ENCODE measurements at places on chromosomes 2 and 18.

GRCh38 chr2:136765256-136766072 is at the start of gene THSD7B:
Gene THSD7B, plus strand, starts transcription at chr2:136765545. Its CDS starts 116,634 bp downstream, at chr2:136882179.
- no peak for DNase-seq

DNA sequence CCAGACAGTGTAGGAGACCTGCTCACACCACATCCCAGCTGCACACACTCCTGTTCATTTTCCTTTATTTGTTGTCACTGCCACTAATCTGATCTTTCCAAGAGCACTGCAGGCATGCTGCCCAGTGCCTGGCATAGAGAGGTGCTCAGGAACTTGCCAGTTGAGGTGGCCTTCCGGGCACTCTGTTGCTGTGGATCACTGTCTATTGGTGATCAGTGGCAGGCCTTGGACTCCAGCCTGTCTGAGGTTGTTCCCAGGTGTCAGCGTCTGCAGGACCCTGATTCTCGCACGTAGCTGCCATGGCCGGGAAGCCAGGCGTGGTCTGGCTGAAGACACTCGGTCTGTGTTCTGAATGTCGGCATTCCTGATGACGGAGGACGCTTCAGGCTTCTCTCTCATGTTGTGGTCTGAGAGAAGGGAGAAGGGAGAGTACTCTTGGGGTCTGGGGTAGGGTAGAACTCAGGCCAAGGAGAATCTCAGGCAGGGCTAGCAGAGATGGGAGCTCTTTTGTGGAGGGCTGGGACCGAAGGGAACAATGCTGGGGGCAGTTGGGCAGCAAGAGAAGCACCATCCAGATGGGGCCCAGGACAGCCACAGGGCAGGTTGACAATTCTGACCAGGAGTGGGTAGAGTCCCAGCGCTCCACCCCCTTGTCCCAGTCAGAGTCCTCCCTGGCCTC is 240.9 kb downstream of the MYCN start:
- DNase-seq = no peak

DNA sequence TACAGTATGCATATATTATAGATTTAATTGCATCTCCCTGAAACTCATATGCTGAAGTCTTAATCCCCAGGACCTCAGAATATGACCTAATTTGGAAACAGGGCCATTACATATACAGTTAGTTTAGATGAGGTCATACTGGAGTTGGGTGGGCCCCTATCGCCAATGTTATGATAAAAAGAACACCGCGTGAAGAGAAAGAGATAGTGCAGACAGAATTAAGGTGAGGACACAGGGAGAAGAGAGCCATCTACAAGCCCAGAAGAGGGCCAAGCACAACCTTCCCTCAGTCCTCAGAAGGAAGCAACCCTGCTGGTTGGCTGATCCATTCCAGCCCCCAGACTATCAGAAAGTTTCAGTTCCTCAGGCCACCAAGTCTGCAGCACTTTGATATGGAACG is 311.9 kb upstream of the RAB6C start:
- no peak for DNase-seq

GRCh38 chr2:189762551-189763298 is at the start of gene OSGEPL1:
Gene OSGEPL1, minus strand, starts transcription at chr2:189762792. Its CDS starts 1,152 bp downstream, at chr2:189761640.
- DNase-seq = peak; percentile 68

DNA sequence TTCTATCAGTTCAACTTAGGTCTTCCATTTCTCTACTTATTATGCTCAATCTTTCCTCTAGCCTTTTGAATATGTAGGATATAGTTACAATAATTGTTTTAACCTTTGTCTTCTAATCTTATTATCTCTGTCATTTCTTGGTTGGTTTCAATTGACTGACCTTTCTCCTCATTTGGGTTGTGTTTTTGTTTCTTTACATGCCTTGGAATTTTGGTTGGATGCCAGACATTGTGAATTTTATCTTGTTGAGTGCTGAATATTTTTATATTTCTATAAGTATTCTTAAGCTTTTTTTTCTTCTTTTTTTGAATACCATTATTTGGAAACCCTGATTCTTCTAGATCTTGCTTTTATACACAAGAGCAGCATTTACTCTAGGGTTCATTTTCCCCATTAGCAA is 30.7 kb upstream of the TMEM247 start:
- no peak for DNase-seq

- no peak for DNase-seq
These were observed 303.5 kb downstream of the STK39 start for GRCh38 chr2:167943897-167944296.

DNA sequence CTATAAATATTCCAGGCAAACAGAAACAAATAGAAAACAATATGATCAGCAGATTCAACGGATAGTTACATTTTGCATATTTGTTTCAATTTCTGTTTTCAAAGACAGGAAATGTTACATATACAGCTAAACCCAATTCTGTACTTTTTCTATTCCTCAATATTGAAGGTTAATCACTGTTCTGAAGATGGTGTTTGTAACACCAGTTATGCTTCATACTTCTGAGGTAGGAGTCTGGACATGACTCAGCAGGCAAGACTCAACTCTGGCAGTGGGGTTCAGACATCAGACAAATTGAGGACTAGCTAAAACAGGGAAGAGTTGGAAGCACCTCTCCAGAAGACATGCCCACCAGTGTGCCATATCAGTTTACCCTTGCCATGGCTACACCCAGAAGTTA is 16.6 kb downstream of the SERPINB13 start:
- DNase-seq = no peak

GRCh38 chr2:65314801-65315441 is 87.3 kb downstream of the ACTR2 start:
- no peak for DNase-seq

- no peak for DNase-seq
These were observed 157.6 kb downstream of the FAM210A start for GRCh38 chr18:13568443-13569392.

DNA sequence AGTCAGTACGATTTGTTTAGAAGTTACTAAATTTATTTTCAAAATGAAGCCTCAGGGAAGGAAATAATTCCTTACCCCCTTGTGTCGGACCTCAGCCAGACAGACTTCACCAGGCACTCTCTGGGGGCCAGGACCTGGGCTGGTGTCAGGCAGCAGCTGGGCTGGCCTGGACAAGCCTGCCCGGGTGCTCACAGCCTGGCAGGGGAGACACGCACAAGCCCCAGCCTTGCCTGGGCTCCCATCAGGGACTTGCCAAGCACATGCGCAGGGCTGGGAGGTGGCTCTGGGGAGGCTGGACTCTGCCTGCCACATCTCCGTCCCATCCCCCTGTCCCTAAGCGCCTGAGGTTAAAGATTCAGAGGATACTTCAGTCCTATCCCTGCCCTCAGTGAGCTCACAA is 56.8 kb upstream of the HS6ST1 start:
- DNase-seq = no peak

- no peak for DNase-seq
These were observed 23.5 kb downstream of the ROCK2 start for GRCh38 chr2:11320698-11321492.

DNA sequence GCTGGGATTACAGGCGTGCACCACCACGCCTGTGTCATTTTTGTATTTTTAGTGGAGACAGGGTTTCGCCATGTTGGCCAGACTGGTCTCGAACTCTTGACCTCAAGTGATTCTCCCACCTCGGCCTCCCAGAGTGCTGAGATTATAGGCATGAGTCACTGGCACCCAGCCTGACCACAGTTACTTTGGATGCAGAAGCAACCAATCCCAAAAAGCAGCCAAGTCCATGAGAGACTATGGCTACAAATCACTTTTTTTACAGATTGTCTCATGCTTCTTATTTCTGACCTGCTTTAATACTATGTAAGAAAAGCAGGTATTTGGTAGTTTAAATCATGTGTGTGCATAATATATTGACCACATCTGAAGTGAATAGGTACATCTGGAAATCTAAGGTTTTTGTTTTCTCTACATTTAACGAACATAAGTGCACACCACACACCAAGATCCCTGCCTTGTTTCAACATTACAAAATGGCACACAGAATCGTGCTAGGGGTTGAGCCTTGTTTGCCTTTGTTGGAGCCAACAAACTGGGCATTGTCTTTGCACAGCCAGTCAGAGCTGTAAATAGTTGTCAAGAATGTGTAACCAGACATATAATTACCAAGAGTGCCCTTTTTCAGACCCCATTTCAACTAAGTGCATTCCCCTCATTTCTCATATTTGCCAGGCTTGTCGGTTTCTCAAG is 18.3 kb upstream of the MAP4K4 start:
- DNase-seq = peak; percentile 18

DNA sequence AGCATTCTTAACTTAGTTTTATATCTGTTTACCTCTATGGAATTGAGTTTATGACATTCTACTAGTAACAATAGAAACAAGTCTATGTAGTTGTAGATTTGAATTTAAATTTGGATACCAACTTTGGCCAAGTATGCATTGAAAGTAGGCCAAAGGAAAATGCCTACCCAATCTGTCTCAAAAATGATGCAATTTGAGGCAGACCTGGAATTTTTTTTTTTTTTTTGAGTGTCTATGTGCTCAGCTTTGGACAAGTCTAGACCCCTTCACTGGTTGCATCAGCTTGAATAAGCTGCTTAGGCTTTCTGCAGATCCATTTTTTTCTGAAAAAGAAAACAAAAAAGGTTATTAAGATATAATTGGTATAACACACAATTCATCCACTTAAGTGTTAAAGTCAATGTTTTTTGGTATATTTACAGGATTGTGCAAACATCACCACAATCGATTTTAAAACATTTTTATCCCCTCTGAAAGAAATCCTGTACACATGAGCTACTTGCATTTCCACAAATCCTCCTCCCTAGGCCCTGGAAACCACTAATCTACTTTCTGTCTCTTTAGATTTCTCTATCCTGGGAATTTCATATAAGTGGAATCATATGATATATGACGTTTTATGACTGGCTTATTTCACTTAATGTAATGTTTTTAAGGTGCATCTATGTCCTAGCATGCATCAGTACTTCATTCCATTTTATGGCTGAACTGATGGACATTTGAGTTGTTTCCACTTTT is 185.1 kb upstream of the CCDC68 start:
- no peak for DNase-seq

DNA sequence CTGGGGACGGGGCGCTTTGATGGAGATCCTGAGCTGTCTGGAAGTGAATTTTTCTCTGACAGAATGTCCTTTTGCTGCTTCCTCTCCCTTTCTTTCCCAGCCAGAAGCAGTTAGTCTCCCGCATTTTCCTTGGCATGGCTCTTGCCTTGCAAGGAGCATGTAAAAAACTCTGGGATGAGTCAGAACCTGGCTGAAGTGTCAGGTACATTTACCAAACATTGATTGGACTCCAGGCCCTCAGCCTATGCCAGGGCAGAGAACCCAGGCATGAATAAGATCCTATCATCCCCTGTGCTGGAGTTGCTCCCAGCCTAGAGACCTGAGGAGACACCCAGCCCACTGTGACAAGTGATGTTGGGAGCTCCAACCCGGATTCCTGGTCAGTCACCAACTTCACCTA is 21.6 kb downstream of the STON1 start:
- no peak for DNase-seq

- no peak for DNase-seq
These were observed 5.4 kb upstream of the KCNG2 start for GRCh38 chr18:79792096-79792987.

GRCh38 chr2:96985181-96985945 is 1.0 kb downstream of the FAM178B start:
- DNase-seq = no peak

- DNase-seq = no peak
These were observed 512.9 kb downstream of the LRRTM4 start for GRCh38 chr2:77009307-77009706.

DNA sequence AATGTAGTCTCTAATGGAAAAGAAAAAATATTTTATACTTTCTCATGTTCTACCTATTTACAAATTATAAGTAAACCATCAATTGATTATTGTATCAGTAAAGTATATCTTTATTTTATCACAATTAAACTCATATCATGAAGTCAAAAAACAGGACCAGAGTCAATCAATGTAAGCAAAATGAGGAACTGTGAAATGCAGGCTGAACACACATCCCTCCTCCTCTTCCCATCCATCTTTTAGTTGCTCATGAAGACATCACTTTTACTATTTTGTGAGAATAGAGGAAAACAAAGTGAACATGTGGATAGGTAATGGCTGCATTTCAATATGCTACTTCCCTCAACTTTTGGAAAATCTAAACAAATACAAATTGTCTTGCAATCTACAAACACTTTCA is 188.8 kb upstream of the PGAP1 start:
- DNase-seq = no peak

DNA sequence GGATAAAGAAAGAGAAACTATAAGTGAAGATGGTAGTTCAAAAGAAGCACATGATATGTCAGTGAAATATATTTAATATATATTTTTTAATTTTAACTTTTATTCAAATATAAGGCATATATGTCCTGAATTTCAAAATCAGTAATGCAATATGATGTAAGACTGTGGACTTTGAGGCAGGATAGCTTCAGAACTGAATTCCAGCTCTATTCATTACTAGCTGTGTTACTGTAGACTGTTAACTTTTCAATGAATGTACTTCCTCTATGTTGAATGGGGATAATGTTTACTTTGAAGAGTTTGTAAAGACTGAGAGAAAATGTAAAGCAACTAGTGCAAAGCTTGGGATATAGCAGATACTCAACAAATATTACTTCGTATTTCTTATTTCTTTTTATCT is 112.6 kb downstream of the PMS1 start:
- DNase-seq = no peak

GRCh38 chr18:59308248-59308937 is 10.1 kb downstream of the CPLX4 start:
- peak; percentile 48 for DNase-seq

DNA sequence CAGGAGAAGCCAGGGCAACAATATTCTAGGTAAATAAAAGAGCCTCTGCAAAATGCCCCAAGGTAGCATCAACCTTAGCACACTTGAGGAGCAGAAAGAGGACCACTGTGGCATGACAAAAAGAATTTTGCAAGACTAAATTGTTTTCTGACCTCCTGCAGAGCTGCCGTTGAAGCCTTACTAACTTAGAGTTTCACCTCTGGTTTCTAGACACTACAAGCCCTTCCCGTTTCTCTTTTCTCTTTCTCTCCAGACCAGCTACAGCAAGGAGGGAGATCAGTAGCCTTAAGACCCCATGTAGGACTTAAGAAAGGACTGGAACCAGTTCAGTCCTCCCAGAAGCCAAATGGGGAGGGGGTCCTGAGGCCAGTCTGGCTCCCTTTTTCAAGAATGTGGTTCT is 73.3 kb upstream of the SP3 start:
- DNase-seq = no peak

GRCh38 chr18:26290385-26290784 is 64.1 kb downstream of the TAF4B start:
- no peak for DNase-seq

DNA sequence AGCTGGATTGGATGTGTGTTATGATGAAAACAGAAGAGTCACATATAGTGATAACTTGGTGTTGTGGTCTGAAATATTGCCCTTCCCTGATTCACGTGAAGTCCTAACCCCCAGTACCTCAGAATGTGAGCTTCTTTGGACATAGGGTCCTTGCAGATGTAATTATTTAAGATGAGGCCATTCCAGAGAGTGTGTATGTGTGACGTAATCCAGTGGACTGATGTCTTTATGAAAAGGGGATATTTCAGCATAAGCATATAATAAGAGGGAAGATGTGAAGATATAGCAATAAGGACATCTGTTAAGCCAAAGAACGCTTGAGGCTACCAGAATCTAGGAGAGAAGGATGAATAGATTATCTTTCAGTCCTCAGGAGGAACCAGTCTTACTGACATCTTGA is 62.5 kb downstream of the LTBP1 start:
- DNase-seq = no peak
